ENCODE measurements at places on chromosomes 7 and 10.

DNA sequence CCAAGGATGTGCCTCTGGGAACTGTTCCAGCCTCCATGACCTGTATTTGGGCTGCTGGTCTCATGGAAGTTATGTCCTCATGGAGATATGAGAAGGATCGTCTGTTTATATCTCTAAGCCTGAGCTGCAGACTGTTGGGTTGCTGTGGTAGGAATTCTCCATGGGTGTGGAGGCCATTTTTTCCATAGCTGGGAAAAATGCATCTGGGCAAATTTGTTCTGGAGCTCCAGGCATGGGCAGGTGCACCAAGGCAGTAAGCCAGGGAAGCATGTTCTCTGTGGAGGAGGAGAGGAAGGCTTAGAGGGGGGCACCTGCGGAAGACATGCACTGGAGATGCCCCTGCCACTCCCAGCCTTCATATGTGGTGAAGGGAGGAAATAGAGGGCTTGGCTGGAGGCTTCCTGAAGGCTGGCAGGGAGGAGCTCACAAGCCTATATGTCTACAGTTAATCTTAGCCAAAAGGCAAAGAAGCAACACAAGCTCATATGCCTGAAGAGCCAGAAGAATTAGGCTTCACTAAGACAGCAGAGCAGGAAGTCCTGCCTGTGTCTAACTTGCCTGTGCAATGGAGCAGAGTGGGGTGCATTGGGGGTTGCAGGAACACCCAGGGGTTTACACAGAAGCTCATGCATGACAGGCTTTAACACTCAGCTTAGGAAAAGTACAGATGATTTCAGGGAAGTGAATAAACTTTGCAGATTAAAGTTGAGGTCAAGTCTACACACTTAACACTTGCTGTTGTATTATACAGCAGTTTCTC lies 35.1 kb upstream of the CXCL12 start:
- DNase-seq = no peak

- DNase-seq = no peak
Measured at GRCh38 chr7:54336800-54337199, 205.4 kb upstream of the VSTM2A start.

- no peak for DNase-seq
Measured at GRCh38 chr10:95297402-95297801, 6.6 kb upstream of the PDLIM1 start.

DNA sequence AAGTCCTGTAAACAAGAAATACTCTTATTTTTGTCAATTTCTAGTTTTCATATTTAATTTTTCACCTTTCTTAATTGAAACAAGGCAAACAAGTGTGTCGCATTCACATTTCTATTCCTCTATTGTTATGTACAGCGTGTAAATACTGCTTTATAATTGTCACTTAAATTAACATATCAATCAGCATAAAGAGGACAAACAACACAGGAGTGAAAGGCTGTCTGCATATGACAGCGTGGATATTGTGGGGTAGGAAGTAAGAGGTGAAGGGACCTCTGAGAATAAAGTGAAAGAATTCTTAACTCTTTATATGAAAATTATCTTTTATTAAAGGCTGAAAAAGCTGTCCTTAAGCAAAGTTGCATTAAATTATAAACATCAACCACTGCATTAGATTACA lies 797.9 kb upstream of the COBL start:
- no peak for DNase-seq

- DNase-seq = no peak
Measured at GRCh38 chr7:76394957-76395356, 14.5 kb downstream of the SSC4D start.

GRCh38 chr10:83425306-83425705 lies 714.0 kb upstream of the GHITM start:
- DNase-seq = no peak

DNA sequence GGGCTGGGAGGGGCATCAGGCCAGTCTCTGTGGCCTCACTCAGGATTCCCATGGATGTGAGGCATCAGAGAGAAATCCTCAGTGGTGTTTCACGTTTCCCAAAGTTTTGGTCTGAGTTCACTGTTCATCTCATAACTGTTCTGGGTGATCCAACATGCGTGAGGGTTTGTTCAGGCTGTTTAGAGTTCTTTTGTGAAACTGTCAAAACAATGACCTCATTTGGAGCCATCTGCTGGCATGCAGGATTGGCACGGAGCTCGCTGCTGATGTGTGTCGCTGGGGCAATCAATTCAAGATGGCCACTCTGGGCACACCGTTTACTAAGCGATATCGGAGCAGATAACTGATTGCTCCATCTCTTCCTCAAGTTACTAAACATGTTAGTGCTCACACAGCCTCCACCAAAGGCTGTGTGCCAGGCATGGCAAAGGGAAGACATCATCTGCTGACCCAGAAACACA lies 365.6 kb downstream of the WDR11 start:
- no peak for DNase-seq

DNA sequence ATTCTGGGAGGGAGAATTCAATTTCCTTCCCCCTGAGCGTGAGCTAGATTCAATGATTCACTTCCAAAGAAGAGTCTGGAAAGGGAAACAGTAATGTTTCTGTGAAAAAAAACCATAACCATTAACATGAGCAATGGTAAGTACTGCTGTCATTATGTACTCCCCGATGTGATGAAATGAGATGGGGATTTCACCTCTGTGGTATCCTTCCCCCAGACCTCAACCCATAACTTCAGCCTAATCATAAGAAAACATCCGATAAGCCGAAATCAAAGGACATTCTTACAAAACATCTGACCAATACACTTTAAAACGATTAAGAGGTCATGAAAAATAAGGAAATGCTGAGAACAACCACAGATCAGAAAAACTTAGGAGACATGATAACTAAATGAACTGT lies 27.2 kb downstream of the EZH2 start:
- DNase-seq = no peak

- DNase-seq = no peak
Measured at GRCh38 chr10:95716466-95716865, 22.7 kb upstream of the TCTN3 start.

GRCh38 chr10:70456164-70456563 lies 14.7 kb upstream of the NODAL start:
- no peak for DNase-seq

DNA sequence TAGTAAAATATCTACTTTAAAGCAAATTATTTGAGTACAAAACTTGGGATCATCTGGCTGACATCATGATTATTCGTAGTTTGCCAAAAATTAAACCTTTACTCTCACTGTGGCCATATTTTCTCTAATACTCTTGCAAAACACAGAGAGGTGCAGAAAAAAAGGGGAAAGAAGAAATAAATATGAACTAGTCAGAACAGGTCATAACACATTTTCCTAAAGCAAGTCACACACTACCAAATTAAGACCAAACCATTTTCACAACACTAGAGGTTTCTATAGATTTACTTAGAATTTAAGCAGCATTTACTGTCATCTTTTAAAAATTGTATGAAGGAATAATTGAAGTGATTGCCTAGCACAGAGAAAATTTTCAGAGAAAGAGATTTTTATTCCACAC lies 726.1 kb downstream of the SORCS1 start:
- no peak for DNase-seq

- no peak for DNase-seq
Measured at GRCh38 chr7:99835189-99835588, 7.4 kb downstream of the CYP3A43 start.

DNA sequence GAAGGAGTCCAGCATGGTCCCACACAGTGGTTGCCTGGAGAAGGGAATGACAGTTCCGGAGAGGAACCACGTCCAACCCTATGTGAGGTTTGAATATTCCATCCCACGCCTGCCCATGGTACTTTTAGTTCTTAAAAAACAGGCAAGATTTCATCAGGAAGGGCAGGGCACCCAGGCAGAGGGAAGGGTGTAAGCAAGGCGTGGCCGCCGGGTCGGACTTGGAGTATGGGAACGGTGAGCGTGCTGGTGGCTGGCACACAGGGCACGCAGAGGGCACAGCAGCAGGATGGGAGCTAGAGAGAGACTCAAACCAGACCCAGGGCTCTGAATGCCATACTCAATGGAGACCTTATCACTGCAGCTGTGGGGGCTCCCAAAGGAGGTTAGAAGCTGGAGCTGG lies 34.3 kb downstream of the FAM53B start:
- DNase-seq = no peak

DNA sequence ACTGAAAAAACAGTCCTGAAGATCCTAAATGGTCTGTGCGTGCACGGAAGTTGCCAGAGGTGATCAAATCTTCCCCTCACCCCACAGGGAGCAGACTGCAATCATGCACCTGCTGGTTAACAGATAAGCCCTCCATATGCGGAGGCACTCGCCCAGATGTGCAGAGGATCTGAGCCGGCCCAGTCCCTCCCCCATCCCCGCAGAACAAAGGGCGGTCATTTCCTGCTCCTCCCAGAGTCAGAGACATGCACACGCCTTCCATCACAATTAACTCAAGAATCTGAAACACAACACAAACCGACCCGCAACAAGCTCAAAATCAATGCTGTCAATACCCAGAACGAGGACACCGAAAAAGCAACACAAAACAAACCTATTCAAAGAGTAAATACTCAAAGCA lies 24.2 kb downstream of the CRTAC1 start:
- DNase-seq = no peak

GRCh38 chr7:110779339-110779738 lies 311.6 kb upstream of the LRRN3 start:
- no peak for DNase-seq

- no peak for DNase-seq
Measured at GRCh38 chr7:80681272-80681885, 42.9 kb downstream of the CD36 start.

DNA sequence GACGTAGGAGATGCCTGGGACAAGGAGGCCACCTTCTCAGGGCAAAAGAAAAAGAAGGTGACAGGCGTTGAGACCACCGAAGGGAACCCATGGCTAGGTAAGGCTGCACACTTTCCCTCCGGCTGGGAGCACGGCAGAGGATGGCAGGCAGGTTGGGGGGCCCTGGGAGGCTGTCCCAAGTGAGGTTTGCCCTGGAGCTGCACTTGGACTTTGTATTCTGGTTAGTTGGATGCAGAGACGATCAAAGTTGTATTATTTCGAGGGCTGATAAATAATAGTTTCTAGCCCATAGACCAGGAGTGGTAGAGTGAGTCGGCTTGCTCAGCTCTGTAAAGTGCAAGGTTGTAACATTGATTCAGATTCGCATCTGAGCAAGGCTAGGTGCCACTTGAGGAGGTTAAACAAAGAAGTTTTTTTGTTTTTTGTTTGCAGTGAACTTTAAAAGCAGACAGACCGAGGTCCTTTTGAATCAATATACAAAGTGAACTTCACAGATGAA lies 608 bp downstream of the ENTPD7 start:
- DNase-seq = no peak

GRCh38 chr10:103736044-103736443 lies 119.3 kb downstream of the SH3PXD2A start:
- DNase-seq = no peak

DNA sequence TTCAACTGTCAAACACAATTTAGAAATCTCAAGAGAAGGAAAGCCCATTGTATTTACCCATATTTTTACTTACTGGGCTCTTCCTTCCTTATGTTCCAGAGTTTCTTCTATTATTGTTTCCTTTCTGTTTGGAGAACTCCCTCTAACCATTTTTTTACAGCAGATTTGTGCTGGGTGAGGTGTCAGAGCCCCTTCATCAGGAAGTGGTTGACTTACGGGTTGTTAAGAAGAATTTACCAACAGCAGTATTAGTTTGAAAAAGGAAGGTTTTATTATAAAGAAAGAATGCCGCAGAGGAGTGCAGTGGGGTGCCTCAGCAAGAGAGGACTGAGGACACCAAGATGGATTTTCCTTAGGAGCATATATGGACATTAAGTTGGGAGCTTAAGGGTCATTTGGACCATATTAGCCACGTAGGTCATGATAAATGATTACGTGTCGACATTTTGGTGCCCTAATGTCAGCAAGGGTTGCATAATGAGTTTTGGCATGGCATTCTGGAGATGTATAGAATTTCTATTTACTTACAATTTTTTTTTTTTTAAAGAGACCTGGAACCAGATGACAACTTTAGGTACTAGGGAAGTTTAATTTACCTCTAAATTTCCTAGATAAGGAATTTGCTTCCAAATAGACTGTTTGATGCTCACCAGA lies 6.3 kb upstream of the TBATA start:
- DNase-seq = no peak

DNA sequence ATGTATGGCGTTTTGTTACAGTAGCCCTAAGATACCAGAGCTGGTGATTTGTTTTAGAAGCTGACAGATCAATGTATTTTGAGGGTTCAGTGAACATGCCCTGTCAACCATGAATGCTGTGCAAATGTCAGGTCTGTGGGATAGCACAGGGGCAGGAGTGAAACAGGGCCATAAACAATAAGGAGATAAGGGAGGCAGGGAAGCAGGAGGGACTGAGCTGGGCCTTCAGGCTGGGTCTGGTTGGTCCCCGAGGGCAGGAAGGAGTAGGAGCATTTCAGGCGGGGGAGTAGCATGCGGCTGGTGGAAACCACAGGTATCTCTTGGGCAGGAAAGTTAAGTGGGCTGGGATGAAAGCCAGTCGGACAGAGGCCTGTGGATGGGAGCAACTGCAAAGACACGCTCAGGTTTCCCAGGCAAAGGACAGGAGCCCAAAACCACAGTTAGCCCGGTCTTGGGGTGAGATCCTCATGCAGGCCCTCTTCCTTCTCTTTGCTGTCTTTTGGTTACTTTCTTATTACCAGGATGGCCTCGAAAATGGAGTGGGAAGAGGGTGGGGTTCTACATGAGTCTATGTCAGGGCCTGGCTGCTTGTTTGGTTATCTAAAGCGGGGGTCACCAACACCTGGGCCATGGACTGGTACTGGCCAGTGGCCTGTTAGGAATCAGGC lies 69.5 kb upstream of the SEPHS1 start:
- DNase-seq = no peak

GRCh38 chr10:7434378-7434777 lies 23.5 kb upstream of the SFMBT2 start:
- no peak for DNase-seq

GRCh38 chr10:122464586-122464985 lies 3.2 kb downstream of the HTRA1 start:
- DNase-seq = no peak

GRCh38 chr10:118978316-118978997 lies 51.1 kb upstream of the NANOS1 start:
- DNase-seq = no peak

GRCh38 chr7:13099154-13099795 lies 411.8 kb downstream of the ARL4A start:
- no peak for DNase-seq

GRCh38 chr10:43308986-43309385 lies 42.1 kb upstream of the RASGEF1A start:
- DNase-seq = no peak

GRCh38 chr10:121338206-121338980 lies 259.9 kb downstream of the FGFR2 start:
- no peak for DNase-seq

DNA sequence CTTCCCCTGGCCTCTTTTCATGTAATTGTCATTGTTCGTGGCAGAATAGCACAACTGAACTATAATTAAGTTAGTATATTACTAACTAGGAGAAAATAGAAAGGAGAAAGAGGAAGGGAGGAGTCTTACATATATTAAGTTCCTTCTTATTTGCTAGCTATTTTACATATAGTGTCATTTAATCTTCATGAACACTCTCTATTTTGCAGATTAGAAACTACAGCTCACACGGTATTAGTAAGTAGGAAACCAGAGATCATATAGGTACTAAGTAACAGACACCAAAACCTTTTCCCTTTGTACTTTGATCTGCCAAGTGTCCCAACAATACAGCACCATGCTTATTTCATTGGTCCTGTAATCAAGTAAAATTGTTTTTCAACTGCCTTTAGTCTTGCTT lies 202.4 kb upstream of the HPS1 start:
- no peak for DNase-seq

Measured in NCI-H1930 (cell line).